ENCODE measurements at places on chromosomes 12 and 14. TPM values are rescaled to one million over a fixed set of nuclear protein-coding genes. Genes with fewer than 3 reads are reported as not detected.

MYF5 gene
- 7.5 TPM for total RNA-seq

GRCh38 chr12:90512518-90512917, 442.5 kb downstream of the CCER1 start:
- no peak for DNase-seq

GRCh38 chr12:40581889-40582288, 110.3 kb upstream of the CNTN1 start:
- DNase-seq, result no peak

- no peak for DNase-seq
These were observed 191.2 kb upstream of the PLXNC1 start for GRCh38 chr12:93957168-93957567.

GLS2 gene
- total RNA-seq, result 0.72 TPM

GRCh38 chr12:121792607-121793439, 665 bp downstream of the RHOF start:
- DNase-seq, result peak; percentile 60

DNA sequence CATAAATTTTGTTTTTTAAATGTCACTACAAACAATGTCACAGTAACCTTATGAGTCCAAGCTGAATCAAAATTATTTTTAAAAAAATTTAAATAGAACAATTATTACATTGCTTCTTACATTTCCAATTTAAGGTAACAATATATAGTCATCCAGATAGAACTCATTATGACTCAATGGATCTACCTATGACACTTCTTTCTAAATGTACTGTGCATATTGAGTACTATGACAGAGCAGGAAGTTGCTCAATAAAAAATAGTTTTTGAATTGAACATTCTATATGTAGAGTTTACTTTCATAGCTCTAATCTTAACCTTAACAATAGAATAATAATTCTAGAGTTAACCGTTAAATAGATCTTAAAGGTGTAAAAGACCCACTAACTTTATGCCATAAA, 44.4 kb upstream of the ALG10 start:
- no peak for DNase-seq

GRCh38 chr12:92739113-92739512, 36.3 kb downstream of the PLEKHG7 start:
- no peak for DNase-seq

DNA sequence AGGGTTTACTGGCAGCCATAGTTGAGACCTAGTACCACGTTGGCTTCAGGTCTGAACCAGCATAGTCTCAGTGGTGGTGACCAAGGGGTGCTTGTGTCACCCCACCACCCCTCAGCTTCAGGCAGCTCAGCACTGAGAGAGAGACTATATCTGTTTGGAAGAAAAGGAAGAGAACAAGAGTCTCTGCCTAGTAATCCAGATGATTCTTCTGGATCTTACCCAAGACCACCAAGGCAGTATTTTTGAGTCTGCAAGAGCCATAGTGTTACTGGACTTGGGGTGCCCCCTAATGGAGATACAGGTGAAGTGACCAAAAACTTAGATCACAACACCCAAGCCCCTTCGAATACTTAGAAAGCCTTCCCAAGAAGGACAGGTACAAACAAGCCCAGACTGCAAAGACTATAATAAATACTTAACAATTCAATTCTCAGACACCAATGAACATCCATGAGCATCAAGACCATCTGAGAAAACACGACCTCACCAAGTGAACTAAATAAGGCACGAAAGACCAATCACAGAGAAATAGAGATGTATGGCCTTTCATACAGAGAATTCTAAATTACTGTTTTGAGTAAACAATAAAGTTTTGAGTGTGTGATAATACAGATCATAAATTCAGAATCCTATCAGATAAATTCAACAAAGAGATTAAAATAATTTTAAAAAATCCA, 107.0 kb downstream of the HELB start:
- DNase-seq, result peak; percentile 25

- DNase-seq, result peak; percentile 79
These were observed 26.5 kb upstream of the TAMALIN start for GRCh38 chr12:51980051-51980808.

DNA sequence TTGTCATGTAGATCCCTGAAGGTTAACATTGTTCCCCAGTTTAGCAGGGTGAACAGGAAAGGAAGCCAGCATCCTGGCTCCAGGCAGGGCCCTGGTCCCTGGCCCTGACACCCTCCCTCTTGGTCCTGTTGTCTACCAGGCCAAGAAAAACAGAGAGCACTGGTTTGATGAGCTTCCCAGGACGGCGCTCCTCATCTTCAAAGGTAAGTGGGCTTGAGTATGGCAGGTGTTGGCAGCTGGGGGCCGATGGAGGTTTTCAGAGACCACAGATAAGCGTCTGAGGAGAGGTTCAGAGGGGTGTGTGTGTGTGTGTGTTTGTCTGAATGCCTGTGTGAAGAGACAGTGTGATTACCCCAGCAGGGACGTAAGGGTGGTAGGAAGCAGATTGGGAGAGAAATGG, 56.3 kb downstream of the SLC8B1 start:
- no peak for DNase-seq

GRCh38 chr12:105378911-105379310, 48.4 kb downstream of the C12orf75 start:
- DNase-seq, result no peak

GRCh38 chr12:68231229-68231628, 5.6 kb upstream of the IL26 start:
- peak; percentile 35 for DNase-seq

DNA sequence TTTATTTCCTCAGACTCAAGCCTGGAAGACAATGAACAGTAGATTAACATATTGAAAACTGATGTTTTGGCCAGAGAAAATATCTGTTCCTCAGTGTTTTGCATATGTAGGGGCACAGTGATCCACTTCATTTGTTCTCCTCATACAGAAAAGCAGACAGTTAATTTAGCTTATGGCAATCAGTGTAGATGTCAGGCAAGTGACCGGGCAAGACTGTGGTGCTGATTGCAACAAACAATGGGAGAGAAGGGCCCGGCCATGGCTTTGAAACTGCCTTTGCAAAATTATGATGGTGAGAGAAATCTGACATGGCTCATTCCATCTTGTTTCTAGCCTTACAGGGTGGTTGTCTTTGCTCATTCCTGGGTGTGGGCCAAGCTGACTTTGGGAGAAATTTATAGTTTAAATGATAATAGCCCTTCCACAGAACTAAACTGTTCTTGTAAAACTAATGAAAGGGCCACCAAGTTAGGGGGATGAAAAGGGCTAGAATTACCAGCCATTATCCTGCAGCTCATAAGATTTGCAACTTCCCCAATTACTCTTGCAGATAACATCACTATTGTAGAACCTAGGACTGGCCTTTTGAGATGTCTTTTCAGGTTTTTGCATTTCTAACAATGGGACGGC, 220.3 kb downstream of the KTN1 start:
- no peak for DNase-seq

DNA sequence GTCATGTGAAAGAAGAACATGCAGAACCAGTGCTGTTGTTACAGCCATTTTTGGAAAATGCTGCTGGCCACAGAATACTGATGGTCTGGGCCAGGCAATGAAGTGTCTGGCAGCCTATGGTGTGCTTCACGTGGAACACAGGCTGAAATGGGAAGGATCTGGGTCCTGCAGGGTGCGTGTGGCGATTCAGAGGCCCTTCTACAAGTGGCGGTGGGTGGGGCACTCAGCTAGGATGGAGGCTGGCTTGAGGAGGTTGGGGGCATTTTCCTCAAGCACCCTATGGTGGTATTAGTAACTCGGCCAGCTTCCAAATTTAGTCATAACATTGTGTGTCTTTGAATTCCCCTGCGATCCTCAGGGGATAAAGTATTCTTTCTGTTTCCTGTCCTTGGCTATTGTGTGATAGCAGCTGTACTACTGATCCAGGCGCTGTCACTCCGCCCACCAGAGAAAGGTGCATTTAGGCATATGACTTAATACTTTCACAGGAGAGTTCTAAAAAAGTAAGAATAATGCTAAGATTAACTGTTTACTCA, 9.2 kb upstream of the RAD52 start:
- no peak for DNase-seq

DNA sequence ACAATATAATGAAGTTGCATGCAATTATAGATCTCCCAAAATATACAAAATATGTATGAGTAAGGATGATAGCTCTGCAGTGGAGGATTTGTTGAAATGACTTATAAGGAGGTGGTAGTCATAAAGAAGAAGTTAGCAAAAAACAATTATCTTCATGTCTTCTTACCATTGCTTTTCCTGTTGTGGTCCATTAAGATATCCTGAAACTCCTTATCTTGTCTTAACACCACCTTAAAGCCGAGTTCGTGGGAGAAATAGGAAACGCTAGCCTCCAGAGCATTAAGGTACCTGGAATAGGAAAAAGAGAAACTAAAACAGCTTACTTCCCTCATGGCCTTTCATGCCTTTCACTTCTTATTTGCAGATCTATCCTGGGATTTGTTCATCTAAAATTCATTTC, 15.2 kb downstream of the GUCY2C start:
- DNase-seq, result no peak

RHOJ gene
- total RNA-seq, result 4.8 TPM

DNA sequence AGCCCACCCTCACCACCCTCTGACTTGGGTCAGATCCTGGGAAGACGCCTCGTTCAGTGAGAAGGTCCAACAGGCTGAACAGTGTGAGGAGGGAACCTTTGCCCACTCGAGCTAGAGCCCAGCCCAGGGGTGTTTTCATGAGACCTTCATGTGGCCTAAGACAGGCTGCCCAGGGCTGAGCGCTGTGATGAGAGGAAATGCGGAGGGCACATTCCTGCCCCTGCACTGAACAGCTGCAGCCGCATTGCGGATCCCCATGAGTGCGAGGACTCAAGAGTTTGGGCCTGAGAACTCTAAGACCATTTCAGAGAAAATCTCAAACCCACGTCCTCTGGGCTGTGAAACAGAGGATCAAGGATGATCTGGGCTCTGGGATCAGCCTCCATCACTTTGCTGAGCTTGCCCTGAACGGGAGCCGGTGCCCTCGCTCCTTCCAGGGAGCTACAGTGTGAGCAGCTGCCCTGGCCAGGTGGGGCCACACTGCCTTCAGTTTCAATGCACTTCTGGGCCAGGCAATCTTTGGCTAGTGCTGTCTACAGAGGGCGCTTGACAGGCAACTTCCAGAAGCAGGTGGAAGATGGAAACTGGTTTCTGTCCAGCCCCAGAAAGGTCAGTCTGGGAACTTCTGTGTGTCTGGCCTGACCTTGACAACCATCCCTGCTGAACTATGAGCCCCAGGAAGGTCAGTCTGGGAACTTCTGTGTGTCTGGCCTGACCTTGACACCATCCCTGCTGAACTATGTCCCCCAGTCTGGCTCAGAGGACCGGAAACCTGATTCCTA, 43.5 kb upstream of the P2RX7 start:
- no peak for DNase-seq

GRCh38 chr12:92403210-92404175, 257.8 kb upstream of the BTG1 start:
- DNase-seq, result peak; percentile 68

DNA sequence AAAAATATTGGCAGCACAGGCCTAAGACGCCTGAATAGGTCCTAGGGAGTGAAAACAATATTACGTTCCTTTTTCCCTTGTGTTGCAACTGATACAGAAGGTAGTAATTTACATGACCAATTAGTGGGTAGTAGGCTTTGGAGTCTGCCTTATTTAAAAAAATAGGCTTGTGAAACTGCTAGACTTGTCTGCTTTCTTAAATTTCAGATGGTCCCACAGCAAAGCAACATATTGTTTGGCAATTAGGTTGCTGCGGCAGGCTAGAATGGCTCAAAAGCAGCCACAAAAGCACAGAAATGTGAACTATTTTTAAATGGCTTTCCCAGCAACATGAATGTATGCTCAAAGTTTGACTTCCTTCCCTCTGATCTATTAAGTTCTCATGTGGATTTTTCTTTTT, 211.9 kb downstream of the TTC8 start:
- no peak for DNase-seq

- no peak for DNase-seq
These were observed 156.5 kb downstream of the KCNK10 start for GRCh38 chr14:88166616-88167015.

LTBP2 gene
- total RNA-seq, result 103 TPM

DNA sequence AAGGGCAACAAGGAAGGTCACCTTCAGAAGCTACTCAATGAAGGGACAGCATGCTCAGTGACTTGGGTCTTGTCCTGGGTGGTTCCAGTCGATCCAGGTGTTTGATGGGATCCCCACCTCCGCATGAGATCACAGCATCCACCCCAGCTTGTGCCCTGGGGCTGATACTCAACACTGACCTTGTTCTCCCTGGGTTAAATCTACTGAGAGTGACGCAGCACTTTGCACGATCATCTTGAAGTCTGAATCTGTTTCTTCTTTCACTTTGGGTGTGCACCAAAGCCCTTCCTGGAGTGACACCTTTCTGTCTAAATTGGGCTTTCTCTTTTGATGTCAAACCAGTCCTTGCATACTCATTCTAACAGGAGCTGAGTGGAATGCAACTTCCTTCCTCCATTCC, 13.8 kb downstream of the NOS1 start:
- no peak for DNase-seq

AMDHD1 gene
- total RNA-seq, result not detected

GALNT16 gene
- total RNA-seq, result 0.96 TPM

DNA sequence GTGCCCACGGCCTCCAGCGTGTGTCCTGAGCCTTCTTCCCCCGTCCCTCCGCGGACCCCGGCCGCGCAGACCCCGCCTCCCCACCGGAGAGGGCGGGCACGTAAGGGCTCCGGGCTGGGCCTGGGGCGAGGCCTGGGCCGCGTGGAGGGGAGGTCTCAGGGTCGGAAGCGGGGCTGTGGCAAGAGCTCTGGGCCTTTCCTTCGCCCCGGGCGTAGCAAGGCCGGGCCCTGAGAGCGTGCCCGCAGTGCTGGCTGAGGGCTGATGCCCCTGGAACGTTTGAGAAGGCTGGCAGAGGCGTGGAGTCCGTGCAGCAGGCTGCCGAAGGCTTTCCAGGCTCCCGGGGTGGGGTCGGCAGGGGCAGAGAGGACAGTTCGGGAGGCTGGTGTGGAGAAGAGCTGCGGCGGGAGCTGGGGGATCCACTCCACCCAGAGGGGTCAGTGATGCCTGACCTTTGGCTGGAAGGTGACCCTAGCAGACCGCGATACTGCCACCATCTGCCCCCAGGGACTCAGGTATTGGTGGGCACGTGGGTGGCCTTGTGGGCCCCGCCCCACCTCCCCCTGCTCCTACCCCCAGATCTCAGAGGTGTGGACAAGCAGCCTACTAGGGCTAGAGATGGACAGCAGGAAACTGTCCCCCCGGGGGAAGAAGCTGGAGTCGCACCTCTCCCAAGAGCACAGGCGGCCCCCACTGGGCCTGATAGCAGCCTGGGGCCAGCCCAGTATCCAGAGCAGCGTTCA, 558 bp downstream of the TEX22 start:
- DNase-seq, result no peak

- no peak for DNase-seq
These were observed 28.5 kb downstream of the CDKN1B start for GRCh38 chr12:12745576-12746211.

- peak; percentile 68 for DNase-seq
These were observed 270.6 kb downstream of the PAWR start for GRCh38 chr12:79420146-79420618.

DNA sequence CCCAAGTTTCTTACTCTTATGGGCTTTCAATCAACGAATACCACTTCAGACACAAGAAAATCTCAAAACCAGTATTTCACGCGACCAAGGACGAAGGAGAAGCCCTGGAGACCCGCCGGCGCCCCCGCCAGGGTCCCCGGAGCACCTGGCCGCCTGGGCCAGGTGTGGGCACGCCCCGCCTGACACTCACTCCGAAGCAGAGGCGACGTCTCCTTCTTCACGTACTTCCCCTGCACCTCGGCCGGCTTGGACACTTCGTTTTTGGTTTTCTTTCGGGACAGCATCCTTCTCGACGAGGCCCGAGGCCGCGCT, 466 bp downstream of the SAV1 start:
- no peak for DNase-seq

GRCh38 chr14:95471016-95471415, 45.4 kb downstream of the SYNE3 start:
- no peak for DNase-seq

Data from umbilical cord (tissue), 2 donors.